ENCODE measurements at places on chromosomes 7 and 10. TPM values are rescaled to one million over a fixed set of nuclear protein-coding genes. Genes with fewer than 3 reads are reported as not detected.

MYO1G gene
- 0.17 TPM for total RNA-seq

EN2 gene
- total RNA-seq, result under 0.01 TPM

PCGF6 gene
- 11.7 TPM for total RNA-seq

CLDN4 gene
- total RNA-seq, result under 0.01 TPM

ATRNL1 gene
- 1.4 TPM for total RNA-seq

FOXP2 gene
- total RNA-seq, result 4.0 TPM

DGKB gene
- total RNA-seq, result not detected

MEOX2 gene
- total RNA-seq, result 6.2 TPM

GOLGA7B gene
- 0.11 TPM for total RNA-seq

TBATA gene
- total RNA-seq, result not detected

SVIL gene
- 84.1 TPM for total RNA-seq

WDR86 gene
- 0.11 TPM for total RNA-seq

All from dermis lymphatic vessel endothelial cell (primary cell).